ENCODE measurements at places on chromosomes 6 and 20. TPM values are rescaled to one million over a fixed set of nuclear protein-coding genes. Genes with fewer than 3 reads are reported as not detected.

Gene DCDC2
- not detected for total RNA-seq

DNA sequence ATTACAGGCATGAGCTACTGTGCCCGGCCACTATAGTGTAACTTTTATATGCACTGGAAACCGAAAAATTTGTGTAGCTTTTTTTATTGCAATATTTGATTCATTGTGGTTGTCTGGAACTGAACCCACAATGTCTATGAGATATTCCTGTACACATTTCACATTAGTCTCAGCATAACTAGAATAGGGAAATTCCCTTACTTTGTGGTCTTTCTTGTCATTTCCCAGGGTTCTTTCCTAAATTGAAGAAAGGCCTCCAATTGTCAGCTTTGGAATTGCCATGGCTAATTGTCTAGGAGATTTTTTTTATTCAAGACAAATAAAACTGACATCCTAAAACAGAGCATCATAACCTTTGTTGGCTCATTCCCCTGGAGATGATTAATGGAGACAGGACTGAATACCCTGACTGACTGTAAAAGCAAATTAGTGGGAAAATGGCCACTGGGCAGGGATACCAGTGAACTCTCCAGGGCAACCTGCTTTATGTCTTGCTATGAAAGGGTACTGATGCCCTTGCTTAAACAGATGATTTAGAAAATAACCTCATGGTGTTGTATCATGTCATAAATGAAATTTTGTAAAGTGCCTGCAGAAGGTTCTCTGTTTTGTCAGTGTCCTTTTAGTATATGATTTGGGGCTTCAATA lies 576.9 kb downstream of the RFPL4B start:
- peak; percentile 37 for DNase-seq

GRCh38 chr20:32556312-32557184 lies 28.6 kb downstream of the NOL4L start:
- no peak for DNase-seq

Gene MYB
- 0.12 TPM for total RNA-seq

GRCh38 chr6:6148192-6148815 lies 141.6 kb upstream of the NRN1 start:
- DNase-seq: no peak

DNA sequence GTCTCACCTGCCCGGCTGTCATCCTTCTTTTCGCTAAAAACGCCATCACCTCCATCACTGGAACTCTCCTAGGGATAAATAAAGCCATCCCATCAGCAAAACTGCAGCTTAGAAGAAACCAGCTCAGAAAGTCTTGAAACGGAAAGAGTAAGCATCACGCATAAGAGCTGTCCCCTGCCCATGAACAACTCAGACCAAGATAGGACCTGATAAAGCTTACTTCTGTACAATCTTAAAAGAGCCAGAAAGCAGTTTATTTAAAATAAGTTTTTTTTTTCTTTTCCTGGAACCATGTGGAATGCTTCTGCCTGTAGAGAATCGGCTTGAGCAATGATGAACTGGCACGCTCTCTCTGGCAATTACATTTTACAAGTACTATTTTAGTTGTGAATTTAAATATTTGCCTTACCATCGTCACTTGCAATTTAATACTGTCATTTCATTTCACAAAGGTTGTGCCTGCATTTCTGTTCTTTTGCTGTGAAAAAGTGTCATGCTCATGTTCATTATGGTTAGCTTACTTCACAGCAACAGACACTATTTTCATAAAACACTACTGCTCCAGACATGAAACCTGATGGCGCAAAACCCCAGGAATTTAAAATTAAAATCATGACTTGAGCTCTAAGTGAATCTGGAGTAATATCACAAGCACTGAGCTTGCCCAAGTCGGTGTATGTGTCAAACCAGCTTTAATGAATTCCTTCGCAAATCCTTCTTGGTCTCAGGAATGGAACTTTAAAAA lies 59.6 kb upstream of the EMILIN3 start:
- no peak for DNase-seq

Gene AIF1
- total RNA-seq: not detected

Gene HLA-DOA
- total RNA-seq: not detected

GRCh38 chr20:16459019-16459700 lies 114.1 kb downstream of the KIF16B start:
- DNase-seq: peak; percentile 93
